ENCODE measurements at places on chromosomes 4 and X.

GRCh38 chr4:113040793-113041192 lies 8.7 kb upstream of the ANK2 start:
- no peak for DNase-seq

- no peak for DNase-seq
Observed at GRCh38 chr4:176321589-176321988, 1.8 kb downstream of the SPCS3 start.

DNA sequence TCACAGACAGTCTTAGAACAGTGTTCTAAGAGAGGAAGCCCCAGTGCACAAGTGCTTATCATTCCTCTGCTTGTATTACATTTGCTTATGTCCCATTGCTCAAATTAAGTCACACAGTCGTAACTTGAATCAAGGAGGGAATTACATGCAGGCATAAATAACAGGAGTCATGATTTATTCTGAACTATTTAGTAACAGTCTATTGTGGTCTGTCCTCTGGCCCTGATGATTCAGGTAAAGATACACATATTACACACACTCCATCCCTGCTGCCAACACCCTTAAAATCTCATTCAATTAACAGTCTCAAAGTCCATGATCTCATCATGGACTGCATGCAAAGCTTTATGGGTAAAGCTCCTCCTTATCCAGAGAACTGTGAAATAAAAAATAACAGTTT lies 60.1 kb downstream of the GRIA2 start:
- no peak for DNase-seq

GRCh38 chr4:7772711-7773385 lies 166.8 kb downstream of the AFAP1 start:
- peak; percentile 58 for DNase-seq
